Renal cortex interstitium (tissue), 15 donors: ENCODE measurements at places on chromosomes 6 and 20.

GRCh38 chr20:19375395-19375794 is 163.0 kb downstream of the SLC24A3 start:
- DNase-seq = peak; percentile 54

DNA sequence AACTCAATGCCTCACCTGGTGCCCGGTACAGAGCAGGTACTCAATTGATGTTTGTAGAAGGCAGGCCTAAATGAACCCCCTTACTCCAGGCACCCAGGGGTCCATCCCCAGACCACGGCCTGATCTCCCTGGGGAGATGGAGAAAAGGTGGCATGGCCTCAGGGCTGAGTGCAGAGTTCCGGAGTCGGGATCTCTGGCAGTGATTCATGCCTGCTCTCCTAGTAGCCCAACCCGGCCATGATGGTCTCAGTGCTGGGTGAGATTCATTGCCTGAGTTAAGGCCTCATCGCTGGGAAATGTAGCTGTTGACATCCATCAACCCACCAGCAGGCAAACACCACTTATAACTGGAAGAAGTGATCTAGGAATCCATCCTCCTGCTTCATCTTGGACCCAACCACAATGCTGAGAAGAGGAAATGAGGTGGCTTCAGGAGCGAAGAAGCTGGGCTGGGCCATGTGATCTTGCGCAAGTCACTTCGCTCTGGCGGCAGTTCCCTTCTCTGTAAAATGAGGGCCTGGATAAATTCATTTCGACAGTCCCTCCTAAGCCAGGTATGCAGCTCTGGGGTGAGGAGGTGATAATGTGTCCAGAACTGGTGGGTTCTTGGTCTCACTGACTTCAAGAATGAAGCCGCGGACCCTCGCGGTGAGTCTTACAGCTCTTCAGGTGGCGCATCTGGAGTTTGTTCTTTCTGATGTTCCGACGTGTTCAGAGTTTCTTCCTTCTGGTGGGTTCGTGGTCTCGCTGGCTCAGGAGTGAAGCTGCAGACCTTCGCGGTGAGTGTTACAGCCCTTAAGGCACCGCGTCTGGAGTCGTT is 24.7 kb downstream of the ETV7 start:
- no peak for DNase-seq

DNA sequence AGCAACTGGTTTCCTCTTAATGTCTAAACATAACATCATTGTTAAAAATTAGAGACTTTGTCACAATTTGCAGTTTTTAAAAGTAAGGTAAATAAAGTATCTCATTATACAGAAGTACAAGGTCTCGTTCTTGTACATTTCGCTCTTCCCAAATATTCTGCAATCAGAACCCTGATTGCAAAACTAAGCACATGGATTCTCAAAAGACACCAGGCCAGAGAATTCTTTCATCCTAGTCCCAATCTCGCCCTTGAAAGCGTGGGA is 355 bp upstream of the AKAP7 start:
- DNase-seq = no peak

GRCh38 chr6:114334237-114334636 is 8.6 kb downstream of the HS3ST5 start:
- no peak for DNase-seq

DNA sequence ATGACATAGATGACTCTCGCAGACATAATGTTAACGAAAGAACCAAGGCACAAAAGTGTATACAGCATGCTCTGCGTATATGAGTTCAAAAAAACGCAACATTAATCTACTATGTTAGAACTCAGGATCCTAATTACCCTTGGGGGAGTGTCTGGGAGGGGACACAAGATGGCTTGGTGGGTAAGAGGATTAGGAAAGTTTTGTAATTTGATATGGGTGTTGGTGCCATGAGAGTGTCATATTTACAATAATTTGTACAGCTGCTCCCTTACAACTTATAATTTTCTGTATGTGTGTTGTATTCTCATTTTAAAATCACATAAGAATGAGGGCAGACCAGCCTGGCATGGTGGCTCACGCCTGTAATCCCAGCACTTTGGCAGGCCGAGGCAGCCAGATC is 38.6 kb downstream of the TFEB start:
- no peak for DNase-seq

DNA sequence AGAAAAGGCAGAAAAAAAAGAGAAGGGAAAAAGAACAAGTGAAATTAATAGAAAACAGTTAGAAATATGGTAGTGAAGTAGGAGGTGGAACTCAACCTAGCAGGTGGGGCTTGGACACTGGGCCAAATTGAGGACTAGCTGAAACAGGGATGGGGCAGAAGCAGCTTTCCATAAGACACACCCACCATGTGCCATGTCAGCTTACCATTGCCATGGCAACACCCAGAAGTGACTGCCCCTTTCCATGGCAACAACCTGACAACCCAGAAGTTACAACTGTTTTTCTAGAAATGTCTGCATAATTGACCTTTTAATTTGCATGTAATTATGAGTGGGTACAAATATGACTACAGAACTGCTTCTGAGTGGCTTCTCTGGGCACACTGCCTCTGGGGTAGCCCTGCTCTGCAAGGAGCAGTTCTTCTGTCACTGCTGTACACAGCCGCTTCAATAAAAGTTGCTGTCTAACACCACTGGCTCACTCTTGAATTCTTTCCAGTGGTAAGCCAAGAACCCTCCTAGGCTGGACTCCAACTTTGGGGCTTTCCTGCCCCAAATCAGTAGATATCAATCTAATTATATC is 35.9 kb upstream of the SLC24A3 start:
- no peak for DNase-seq

DNA sequence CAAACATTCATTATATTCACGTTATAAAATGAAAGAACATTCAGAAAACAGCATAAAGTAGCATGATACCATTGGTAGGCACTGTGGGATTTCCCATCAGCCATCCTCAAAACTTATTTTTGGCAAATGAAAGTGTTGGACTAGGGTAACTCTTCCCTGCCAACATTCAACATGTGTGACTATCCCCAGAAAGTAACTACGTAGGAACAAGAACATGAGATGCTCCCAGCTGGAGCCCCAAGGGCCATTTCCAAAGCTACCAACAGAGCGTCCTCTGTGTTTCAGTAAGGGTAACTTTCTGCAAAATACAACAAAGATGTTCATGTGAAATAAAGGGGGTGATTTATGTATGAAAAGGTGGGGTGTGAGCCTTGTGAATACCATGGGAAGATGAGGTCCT is 28.4 kb upstream of the PTPN1 start:
- no peak for DNase-seq

DNA sequence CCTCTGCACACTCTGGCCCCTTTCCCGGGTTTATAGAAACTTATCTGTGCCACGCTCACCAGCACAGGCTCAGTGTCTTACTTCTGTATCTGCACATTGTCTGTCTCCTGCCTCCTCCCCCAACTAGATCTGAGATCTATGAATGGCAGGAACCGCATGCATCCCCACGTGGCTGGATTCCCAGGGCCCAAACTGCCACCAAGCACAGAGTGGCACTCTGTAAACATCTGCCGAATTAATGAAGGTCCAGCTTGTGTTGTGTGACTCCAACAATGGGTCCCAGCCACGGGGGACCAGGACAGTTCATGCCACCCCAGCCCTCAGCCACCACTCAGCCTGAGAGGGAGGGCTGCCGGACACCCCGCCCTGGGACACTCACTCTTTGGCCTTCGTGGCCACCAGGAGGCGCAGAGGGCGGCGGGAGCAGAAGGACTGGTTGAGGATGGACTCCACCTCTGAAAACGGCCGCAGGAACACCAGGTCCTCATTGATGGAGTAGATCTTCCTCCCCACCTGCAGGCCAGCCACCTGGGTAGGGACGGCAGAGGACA is 171.1 kb downstream of the PREX1 start:
- DNase-seq = no peak

DNA sequence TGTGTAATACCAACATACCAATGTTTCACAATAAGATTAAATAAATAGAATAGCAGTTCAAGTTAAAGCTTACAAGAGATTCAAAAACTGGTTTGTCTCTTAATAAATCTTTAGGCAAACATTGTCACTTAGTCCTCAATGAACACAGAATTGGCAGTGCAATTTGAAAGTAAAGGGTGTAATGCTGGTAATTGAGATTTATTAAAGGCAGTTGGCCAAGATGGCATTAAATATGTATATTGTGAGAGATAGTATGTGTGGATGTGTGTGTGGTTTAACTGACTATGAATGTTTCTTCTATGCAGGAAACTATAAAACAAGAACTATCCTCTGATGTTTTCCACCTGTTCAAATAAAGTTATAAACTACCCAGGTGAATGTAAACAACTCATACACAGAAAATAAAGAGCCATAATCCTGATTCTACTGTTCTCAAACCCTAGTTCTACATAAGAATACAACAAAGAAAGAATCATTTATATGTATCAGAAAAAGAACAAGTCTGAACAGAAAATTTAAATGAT is 267.9 kb upstream of the PTCHD4 start:
- DNase-seq = no peak

DNA sequence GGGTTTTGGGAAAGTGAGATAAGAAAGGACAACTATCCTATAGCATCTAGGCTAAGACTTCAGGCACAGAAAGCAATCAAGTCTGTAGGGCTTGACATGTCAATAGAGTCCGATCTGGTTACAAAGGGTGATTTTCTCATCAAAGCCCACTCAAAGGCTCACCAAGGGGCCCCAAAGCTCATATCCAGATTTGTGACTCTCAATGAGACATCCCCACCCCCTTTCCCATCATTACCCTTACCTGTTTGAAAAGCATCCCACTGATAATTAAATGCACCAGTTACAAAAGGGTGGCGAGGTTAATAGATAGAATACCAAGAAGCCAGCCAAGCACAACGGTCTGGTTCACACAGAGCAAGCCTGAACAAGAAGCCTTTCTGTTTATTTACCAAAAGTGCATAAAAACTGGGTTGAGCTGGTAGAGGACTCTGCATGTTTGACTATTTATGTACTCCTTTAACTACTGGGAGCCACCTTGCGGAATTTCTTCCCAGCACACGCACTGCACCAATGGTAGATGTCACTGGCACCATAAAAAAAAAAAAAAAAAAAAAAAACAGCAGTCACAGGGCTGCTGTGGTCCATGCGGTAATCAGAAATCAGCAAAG is 6.1 kb downstream of the JAG1 start:
- DNase-seq = no peak

DNA sequence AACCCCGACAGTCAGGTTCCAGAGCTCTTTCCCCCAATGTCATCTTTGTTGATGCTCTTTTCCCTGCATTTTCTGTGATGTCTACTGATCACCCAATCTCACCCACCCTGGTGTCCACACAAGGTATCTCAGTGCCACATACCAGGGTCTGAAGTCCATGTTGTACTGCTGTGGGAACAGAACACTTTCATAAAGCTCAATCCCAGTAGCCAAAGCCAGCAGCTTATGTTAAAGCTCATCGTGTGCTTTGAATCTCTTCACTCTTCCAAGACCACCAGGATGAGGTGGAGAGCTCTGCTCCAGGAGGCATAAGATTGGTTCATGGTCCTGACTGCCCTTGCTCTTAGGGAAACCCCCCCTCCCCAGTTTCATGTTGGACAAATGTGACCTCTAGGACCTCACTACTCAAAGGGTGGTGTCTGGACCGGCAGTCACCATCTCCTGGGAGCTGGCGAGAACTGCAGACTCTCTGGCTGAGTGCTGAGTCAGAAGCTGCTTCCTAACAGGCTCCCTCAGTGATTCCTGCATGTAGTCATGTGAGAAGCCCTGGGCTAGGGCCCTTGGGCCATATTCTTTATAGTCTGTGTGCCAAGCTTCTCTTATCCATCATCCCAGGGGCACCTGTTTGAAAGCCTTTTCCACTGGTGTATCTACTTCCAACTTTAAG is 13.4 kb upstream of the CPNE5 start:
- no peak for DNase-seq

- DNase-seq = no peak
Observed at GRCh38 chr20:3757268-3757667, 10.3 kb downstream of the ADISSP start.

DNA sequence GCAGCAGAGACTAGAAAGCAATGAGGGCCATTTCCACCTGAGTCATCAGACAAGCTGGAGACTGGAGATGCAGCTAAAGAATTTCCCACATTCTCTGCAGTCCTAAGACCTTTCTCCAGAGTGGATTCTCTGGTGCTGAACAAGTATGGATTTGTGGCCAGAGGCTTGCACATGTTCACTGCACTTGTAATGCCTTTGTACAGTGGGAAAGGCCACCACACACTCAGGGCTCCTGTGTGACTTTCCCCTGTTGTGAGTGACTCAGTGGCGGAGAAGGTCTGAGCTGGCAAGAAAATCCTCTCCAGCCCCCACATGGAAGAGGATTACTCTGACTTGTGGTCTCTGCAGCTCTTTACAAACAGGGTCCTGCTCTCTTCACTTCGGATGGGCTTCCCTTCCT is 192.3 kb downstream of the C6orf118 start:
- no peak for DNase-seq

DNA sequence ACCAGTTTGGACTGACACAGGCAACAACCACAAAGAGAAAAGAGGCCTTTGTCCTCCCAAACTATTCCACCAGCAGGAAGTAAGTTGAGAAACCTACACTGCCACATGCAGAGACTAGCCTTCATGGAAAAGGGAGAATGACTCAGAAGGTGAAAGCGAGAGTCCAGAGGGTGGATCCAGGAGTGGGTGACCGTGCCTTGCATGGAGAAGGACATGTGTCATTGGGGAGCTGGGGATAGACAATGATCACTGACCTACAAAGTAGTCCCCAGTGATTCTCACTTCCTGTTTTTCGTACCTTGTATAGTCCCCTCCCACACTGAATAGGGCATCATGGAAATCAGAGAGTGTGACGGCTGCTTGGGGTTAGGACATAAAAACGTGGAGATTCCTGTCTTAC is 91.9 kb downstream of the MYLK4 start:
- no peak for DNase-seq

DNA sequence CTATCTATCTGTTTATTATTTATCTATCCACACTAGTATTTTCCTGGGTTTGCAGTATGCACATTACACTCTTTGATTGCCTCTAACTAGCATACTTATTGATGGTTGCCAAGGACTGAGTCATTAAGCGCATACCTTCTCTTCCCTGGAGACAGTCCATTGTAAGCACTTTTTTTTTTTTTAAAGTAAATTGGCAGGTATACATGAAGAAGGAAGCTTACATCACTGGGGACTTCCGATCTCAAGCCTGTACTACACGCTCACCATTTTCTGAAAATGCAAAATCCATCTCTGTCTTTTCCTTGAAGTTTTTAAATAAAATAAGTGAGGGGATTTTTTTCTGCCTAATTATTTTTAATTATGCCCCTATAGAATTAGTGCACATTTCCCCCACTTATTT is 63.5 kb downstream of the HMGN3 start:
- DNase-seq = no peak

- no peak for DNase-seq
Observed at GRCh38 chr6:1337791-1338190, 25.9 kb downstream of the FOXQ1 start.

DNA sequence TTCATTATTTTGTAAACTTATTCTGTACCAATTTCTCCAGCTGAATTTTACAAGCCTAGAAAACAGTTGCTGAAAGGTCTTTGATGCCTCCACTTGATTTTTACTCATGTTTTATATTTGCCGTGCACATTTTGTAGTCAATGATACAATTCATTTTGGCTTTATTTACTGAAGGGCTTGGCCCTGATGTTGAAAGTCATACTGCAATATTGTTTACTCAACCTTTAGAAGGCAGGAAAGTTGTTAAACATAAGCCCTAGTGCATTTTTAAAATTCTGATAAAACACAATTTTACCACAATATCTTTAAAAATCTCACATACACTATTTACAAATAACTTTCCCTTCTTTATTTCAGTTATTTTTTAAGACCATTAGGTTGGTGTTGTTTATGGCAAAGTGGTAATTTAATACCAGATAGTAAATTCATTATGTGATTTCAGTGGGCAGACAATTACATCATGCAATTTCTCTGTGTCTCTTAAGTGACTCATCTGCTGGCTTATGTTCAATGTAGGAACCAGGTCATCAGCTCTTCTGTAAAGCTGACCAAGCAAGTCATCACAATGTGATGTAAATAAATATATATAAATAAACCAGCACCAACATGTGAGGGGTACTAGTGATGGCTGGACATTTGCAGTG is 121.1 kb upstream of the SLC35B3 start:
- no peak for DNase-seq
